Right atrium auricular region (tissue), 2 donors: ENCODE measurements at places on chromosomes 7 and 10. TPM values are rescaled to one million over a fixed set of nuclear protein-coding genes. Genes with fewer than 3 reads are reported as not detected.

- DNase-seq = no peak
Measured at GRCh38 chr7:157673573-157673972, 336.8 kb downstream of the DNAJB6 start.

DNA sequence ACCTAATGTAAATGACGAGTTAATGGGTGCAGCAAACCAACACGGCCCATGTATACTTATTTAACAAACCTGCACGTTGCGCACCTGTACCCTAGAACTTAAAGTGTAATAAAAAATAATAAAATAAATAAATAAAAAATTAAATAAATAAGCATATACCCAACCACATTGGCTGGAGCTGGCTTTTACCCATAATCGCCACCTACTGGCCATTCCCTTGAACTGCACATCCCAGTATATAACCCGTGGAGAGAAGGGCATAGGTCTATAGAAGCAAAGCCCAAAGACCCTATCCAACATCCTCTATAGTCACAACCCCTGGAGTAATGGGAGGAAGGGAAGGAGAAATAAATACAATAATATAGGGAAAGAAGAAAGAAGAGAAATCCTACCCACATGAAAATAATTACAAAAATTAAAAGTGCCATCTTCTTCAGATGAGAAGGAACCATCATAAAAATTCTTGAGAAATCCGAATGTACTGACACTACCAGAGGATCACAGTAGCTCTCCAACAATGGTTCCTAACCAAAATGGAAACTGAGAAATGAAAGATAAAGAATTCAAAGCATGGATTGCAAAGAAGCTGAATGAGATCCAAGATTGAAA lies 65.6 kb downstream of the TWIST1 start:
- no peak for DNase-seq

- DNase-seq = peak; percentile 65
Measured at GRCh38 chr7:8260871-8261694, 884 bp downstream of the ICA1 start.

DNA sequence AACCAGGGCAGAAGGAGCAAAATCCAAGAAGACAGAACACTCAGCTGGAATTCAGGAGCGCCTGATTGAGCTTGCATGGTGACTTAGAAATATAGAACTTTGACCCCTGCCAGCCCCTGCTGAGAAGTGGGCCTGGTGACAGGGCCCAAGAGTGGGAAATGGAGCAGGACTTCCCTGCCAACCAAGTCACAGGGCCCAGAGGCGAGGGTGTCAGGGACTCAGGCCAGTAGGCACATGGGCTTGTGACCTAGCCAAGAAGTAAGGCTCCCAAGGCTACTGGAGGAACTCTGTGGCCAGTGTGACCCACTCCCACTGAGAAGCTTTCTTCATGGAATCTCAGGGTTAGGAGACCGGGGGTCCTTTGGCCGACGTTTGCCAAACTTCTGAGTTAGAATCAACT lies 31.9 kb downstream of the LRRC20 start:
- no peak for DNase-seq

- no peak for DNase-seq
Measured at GRCh38 chr10:79322616-79323543, 24.4 kb upstream of the PPIF start.

DNA sequence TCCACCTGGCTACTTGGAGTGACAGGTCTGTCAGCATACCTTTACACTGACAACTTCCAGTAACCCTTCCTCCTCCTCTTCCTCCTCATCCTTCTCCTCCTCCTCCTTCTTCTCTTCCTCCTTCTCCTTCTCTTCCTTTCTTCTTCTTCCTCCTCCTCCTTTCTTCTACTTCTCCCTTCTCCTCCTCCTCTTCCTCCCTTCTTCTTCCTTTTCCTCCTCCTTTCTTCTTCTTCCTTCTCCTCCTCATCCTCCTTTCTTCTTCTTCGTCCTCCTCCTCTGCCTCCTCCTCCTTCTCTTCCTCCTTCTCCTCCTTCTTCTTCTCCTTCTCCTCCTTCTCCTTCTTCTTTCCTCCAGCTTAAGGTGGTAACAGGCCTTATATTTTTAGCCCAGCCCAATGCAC lies 109.3 kb upstream of the PLXDC2 start:
- DNase-seq = no peak

- no peak for DNase-seq
Measured at GRCh38 chr7:107318523-107319160, 149.8 kb downstream of the HBP1 start.

C10orf53 gene
- total RNA-seq = not detected

- DNase-seq = no peak
Measured at GRCh38 chr7:900331-901040, 24.1 kb downstream of the GET4 start.

GRCh38 chr10:28939281-28940157 lies 262.2 kb downstream of the BAMBI start:
- peak; percentile 94 for DNase-seq

GRCh38 chr7:7764520-7765396 lies 46.4 kb upstream of the RPA3 start:
- no peak for DNase-seq

DNA sequence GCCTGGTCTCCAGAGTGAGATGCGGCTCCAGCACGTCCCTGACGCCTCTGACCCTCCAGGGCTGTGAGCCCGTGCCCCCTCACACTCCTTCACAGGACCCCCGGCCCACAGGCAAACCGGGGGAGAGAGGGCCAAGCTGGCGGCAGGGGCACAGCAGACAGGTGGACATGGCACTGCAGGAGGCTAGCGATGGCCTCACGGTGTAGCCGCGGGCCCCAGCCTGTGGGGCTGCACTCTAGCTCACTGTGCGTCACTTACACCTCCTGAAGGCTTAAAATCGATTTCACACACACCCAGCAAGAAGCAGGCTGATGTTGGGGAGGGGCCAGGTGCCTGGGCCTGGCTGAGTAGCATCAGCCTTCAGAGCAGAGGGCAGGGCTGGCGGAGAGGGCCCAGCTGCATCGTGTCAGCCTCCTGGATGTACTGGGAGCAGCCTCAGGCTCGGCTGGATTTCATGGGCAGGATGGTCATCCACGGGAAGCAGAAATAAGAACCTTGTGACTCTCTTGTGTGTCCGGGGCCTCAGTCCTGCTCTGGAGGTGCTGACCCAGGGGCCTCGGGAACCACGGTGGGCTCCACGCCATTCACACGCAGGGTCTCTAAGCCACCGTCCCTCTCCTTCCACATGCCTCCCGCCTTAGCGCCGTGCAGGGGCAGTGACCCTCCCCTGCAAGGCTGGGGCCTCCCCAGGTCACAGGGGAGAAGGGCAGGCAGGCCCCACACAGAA lies 19.4 kb upstream of the KNDC1 start:
- DNase-seq = no peak

SEMA3C gene
- 58.3 TPM for total RNA-seq

GRCh38 chr7:141232286-141233051 lies 158.6 kb downstream of the TMEM178B start:
- DNase-seq = no peak

- DNase-seq = no peak
Measured at GRCh38 chr7:6158424-6159096, 113.9 kb downstream of the CYTH3 start.

C10orf62 gene
- total RNA-seq = 0.35 TPM

GRCh38 chr7:121313793-121314676 lies 14.8 kb upstream of the WNT16 start:
- no peak for DNase-seq

CROT gene
- total RNA-seq = 5.6 TPM

GRCh38 chr10:61663466-61663865 lies 737 bp downstream of the CABCOCO1 start:
- DNase-seq = no peak

DNA sequence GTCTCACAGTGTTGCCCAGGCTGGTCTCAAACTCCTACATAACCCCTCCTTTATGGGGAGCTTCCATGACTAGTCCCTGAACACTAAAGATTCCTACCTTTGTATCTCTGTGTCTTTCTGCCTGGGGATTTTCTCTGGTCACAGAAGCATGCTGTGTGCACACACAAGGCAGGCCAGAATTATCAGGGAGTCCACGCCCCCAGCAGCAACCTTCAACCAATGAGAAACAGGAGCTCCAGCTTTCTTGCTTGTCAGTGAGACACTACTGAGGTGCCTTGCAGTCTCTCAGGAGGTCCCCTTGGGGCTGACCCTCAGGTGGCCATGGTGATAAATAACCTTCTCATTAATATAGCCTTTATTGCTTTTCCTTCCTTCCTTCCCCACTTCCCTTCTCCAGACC lies 45.1 kb upstream of the AUTS2 start:
- no peak for DNase-seq

CALHM1 gene
- not detected for total RNA-seq

GRCh38 chr10:71512761-71513539 lies 116.2 kb downstream of the CDH23 start:
- DNase-seq = no peak

ANXA8 gene
- 39.8 TPM for total RNA-seq

MCM7 gene
- 8.3 TPM for total RNA-seq

TRIM8 gene
- total RNA-seq = 106 TPM

GRCh38 chr7:31981874-31982390 lies 88.3 kb downstream of the PDE1C start:
- DNase-seq = no peak

GRCh38 chr7:37174460-37174859 lies 274.2 kb downstream of the ELMO1 start:
- no peak for DNase-seq

DNA sequence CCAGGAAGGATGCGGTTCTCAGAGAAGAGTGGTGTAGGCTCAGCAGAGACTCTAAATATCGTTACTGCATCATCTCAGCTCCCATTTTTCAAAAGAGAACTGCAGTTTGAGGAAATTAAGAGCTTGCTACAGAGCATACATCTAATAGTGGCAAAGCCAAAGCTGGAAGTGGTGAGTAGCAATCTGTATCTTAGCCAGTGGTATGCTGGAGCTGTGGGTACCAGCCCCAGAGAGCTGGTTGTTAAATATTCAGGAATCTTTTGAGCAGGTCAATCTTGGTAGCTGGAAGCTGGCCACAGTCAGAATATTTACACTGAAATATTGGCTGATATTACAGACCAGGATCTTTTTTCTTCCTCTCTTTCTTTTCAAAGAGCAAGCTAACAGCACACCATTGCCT lies 88.4 kb upstream of the STEAP1B start:
- no peak for DNase-seq

IFIT2 gene
- total RNA-seq = 2.6 TPM

DNA sequence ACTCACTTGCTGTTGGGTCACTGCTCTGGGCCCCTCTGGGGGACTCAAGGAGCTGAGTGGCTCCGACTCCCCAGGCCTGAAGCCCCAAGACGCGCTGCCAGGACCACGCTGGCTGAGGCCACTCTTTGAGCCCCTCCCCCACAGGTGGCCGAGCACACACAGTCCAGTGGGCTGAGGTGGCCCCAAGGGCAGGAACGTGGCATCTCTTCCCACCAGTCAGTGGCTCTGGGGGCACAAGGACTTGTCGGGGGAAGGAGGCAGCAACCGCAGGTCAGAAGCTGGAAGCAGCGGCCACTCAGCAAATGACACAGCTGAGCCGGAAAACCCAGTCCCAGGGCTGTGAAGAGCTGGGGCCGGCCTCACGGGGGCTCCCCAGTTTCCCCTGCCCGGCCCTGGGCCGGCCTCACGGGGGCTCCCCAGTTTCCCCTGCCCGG lies 24.1 kb downstream of the GRIFIN start:
- DNase-seq = no peak

DNA sequence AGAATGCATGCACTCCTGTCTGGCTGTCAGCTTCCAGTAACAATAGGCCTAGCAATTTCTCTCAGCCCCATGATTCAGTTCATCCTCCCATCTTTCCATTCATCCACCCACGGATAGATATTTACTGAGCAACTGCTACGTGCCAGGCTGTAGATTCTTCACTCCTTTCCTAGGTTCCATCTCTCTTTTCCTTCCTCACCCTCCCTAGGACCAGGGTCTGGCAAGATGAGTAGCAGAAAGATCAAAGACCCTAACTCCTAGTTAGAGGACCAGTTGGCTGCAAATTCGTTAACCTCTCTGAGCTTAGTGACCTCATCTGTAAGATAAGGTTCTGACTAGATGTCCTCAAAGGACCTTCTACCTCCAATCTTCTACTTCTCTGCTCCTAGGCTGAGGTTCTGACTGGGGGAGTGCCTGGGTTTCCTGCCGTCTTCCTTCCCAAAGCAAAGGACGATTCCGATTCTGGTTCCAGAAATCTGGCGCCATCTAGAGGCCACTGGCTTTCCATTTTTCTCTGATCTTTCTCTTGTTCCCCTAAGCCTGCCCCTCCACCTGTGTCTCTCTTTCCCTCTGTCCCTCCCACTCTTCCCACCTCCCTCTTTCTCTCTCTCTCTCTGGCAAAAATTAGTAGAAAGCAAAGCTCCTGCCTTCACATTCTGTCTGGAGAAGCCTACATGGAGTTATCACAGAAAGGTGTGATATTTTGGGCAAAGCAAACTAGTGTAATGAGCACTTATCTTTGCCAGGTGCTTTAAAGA lies 26.2 kb downstream of the TBATA start:
- peak; percentile 82 for DNase-seq

FKBP14 gene
- total RNA-seq = 8.5 TPM

DNA sequence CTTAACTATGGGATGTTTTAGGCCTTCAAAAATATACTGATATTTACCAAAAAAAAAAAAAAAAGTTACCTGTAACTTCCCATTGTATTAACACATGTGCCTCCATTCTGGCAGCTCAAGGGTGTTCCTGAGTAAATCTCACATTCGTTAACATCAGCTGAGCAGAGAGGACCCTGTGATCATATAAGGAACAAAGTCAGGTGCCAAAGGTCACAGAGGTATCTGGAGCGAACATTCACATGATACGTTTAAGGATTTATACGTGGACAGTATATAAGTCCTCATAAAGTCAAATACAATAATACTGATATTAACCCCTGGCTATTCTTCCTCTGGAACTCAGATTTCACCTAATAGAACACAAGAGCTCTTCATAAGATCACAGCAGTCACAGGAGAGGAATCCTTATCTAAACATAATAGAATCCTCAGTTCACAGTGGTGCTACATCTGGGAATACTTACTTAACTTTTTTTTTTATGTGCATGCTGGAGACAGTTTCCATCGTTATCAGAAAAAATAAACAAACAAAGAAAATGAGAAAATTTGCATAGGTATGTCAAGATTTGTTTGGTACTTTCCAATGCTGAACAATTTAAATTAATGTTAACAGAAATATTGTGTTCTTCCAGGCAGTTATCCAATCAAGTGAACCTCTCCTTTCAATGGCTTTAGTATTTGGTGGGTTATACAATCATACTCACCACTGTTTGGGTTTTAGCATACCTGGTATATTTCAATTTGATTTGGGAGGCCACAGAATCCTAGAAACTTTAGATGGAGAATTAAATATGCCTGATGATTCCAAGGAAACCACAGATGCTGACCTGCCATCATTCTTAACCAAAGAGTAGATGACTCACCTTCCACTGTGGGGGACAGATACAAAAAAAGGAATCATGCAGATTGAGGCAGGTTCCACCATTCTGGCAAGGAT lies 6.6 kb downstream of the CUBN start:
- no peak for DNase-seq

GRCh38 chr7:3955751-3956696 lies 655.0 kb downstream of the SDK1 start:
- DNase-seq = no peak

INHBA gene
- total RNA-seq = 4.0 TPM

GRCh38 chr10:16968416-16969041 lies 151.3 kb upstream of the RSU1 start:
- DNase-seq = no peak

NUTM2E gene
- not detected for total RNA-seq

GRCh38 chr10:64515970-64516699 lies 994.9 kb downstream of the REEP3 start:
- DNase-seq = no peak

MEIG1 gene
- not detected for total RNA-seq

RPP38 gene
- total RNA-seq = 11.5 TPM
